ENCODE measurements at places on chromosomes 7 and 10.

DNA sequence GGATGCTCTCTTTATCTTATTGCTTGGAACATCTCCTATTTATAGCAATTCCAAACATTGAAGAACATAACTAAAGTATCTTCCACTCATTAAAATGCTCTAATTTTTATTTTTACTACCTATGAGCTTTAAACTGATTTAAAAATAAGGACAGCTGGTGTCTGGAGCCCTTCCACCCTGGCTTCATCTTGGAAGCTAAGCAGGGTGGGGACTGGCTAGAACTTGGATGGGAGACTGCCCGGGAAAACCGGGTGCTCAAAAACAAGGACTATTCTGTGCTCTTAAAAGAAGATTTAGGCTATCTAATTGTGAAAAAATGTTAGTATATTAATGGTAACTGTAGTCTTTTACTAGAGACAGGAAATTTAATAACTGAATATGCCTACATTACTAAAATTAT, 69.2 kb downstream of the ARMC3 start:
- no peak overlapping the region for H3K4me3 ChIP-seq
- H3K27me3 ChIP-seq = peaks cover 9% of the 10 kb centered on the region
- no peak for DNase-seq
- no peaks in the 10 kb centered on the region for H3K4me1 ChIP-seq
- no peak overlapping the region for H3K27ac ChIP-seq

GRCh38 chr7:44626620-44627019, 20.2 kb downstream of the OGDH start:
- H3K36me3 ChIP-seq = no peaks in the 10 kb centered on the region
- no peak overlapping the region for H3K27ac ChIP-seq
- DNase-seq = no peak
- peaks cover 12% of the 10 kb centered on the region for H3K4me1 ChIP-seq
- H3K4me3 ChIP-seq = no peak overlapping the region

DNA sequence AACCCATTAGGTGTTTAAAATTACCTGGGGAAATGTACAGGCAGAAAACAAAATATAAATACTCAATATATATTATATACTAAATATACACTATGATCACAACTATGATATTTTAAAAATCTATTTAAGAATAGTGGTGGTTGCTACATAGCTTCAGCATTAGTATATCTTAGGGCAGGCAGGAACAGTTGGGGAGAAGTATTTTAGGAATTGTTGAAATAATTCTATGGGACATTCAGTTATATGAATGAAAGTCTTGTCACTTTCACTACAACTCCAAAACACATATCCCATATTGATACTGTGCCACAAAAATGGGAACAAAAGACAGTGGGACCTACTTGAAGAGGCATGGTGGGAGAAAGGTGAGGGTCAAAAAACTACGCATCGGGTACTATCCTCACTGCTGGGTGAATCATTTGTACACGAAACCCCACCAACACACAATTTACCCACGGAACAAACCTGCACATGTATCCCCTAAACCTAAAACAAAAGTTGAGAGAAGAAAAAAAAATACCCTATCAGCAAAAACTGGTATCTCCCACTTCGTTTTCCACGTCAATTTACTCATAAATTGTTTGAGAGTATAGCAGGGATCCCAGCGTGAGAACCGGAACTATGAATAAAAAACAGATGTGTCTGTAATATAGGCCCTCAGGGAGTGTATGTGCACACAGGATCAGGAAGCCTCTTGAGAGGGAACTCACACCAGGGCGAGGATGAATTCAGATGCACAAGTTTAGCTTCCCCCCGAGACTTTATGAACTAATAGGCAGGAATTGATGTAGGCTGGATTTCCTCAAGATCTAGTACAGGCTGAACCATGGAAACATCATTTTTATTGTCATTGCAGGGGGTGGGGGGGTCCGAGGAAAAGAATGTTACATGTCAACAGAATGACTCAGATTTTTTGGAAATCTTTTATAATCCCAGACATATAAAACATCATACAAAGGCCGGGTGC, 16.2 kb downstream of the SLC16A12 start:
- H3K36me3 ChIP-seq = no peaks in the 10 kb centered on the region
- H3K27ac ChIP-seq = peak overlapping the region; percentile 32
- DNase-seq = no peak
- H3K4me1 ChIP-seq = peaks cover 10% of the 10 kb centered on the region

- H3K36me3 ChIP-seq = no peaks in the 10 kb centered on the region
- H3K27ac ChIP-seq = no peak overlapping the region
- no peaks in the 10 kb centered on the region for H3K4me1 ChIP-seq
- no peak overlapping the region for H3K4me3 ChIP-seq
These were observed 4.5 kb downstream of the CPA2 start for GRCh38 chr7:130270947-130271800.

GRCh38 chr10:12333380-12334185, 15.8 kb upstream of the CAMK1D start:
- no peaks in the 10 kb centered on the region for H3K36me3 ChIP-seq
- H3K4me3 ChIP-seq = no peak overlapping the region
- H3K27me3 ChIP-seq = no peaks in the 10 kb centered on the region
- no peaks in the 10 kb centered on the region for H3K4me1 ChIP-seq
- H3K27ac ChIP-seq = peak overlapping the region; percentile 65
- peak; percentile 51 for DNase-seq

- no peak overlapping the region for H3K27ac ChIP-seq
- peak; percentile 8 for DNase-seq
- H3K27me3 ChIP-seq = no peaks in the 10 kb centered on the region
- no peaks in the 10 kb centered on the region for H3K4me1 ChIP-seq
These were observed 61.0 kb upstream of the SMIM30 start for GRCh38 chr7:113179313-113179712.

- H3K27ac ChIP-seq = peak overlapping the region; percentile 67
- H3K27me3 ChIP-seq = no peaks in the 10 kb centered on the region
- H3K4me3 ChIP-seq = no peak overlapping the region
- peaks cover 25% of the 10 kb centered on the region for H3K4me1 ChIP-seq
- no peak for DNase-seq
These were observed 121.2 kb downstream of the UBE2H start for GRCh38 chr7:129831424-129832058.
